ENCODE measurements at places on chromosomes 1 and 21.

DNA sequence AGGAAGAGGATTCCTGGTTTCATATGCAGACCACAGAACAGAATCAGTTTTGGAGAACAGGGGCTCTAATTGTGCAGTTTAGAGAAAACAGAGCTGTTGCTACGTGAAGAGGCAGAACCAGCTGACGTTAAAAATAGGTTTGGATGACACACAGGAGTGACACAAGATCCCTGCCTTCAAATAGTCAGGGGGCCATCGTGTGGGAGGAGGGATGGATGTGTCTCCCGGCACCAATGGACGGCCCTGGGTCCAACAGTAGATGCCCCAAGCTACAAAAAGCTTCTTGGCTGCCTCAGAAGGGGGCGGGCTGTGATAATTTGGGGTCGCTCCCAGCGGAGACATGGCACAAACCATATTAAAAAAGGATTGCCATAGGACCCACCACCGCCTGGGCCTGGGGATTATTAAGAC is 87.8 kb downstream of the MRPL37 start:
- DNase-seq = no peak

DNA sequence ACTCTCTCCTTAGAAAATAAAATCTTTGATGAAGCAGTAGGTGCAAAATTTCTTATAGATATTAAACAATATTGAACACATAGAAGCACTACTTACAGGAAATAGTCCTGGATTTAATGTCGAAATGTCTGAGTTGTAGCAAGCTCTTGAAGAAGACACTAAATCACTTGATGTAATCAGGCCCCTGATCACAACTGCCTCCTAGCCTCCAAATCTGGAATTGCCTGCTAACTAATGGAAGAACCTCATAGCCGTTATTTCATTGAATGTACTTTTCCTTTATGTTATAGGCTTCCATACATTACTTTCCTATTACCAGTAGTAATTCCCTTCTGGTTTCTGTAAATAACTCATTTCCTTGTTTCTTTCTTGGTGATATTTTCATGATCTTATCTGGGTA is 675.7 kb upstream of the CHRM3 start:
- no peak for DNase-seq

- DNase-seq = no peak
Measured at GRCh38 chr1:152699746-152700145, 1.6 kb downstream of the LCE2A start.

DNA sequence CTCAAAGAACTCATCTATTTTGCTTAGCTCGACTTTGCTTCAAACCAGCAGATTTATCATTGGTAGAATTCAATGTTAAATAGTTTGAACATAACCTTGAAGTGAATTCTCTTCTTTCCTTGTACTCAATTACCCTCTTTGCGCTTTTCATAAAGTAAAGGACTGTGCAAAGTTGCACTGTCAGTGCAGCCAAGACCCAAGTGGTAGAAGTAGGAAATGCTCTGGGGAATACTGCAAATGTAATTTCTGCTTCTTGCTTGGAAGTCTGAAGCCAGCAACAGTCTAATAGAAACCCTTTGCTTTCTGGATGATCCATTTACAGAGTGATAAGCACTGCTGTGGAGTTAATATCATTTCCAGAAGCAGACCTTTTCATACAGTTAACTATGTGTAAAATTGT is 936.7 kb upstream of the TMPRSS15 start:
- DNase-seq = no peak

GRCh38 chr1:115982400-115982799 is 6.1 kb downstream of the SLC22A15 start:
- no peak for DNase-seq

DNA sequence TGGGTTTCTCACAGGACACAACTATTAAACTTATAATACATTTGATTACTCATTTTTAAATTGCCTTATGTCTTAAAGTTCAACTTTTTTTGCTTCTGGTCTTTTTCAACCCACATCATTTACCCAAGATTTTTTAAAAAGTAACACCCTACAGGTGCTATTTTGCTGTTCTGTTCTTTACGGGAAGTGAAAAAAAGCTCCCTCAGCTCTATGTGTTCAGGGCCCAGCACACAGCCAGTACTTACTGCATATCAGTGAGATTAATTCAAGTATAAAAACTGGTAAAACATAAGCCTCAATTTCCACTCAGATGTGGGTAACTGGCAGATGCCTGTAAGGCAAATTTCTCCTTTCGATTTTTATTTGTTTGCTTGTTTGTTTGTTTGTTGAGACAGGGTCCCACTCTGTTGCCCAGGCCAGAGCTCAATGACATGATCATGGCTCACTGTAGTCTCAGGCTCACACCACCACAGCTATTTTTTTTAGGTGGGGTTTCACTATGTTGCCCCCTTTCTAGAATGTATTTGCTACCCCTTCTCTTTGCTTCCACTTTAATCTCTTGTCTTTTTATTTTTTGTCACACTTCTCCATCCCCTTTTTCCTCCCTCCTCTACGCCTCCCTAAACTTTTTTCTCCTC is 20.3 kb downstream of the RNASEL start:
- DNase-seq = no peak

- no peak for DNase-seq
Measured at GRCh38 chr1:1358433-1359271, at the start of gene MXRA8. Gene MXRA8, minus strand, starts transcription at chr1:1358555. Its CDS starts 51 bp downstream, at chr1:1358504.

GRCh38 chr1:109925159-109925990 is 14.7 kb downstream of the CSF1 start:
- no peak for DNase-seq

DNA sequence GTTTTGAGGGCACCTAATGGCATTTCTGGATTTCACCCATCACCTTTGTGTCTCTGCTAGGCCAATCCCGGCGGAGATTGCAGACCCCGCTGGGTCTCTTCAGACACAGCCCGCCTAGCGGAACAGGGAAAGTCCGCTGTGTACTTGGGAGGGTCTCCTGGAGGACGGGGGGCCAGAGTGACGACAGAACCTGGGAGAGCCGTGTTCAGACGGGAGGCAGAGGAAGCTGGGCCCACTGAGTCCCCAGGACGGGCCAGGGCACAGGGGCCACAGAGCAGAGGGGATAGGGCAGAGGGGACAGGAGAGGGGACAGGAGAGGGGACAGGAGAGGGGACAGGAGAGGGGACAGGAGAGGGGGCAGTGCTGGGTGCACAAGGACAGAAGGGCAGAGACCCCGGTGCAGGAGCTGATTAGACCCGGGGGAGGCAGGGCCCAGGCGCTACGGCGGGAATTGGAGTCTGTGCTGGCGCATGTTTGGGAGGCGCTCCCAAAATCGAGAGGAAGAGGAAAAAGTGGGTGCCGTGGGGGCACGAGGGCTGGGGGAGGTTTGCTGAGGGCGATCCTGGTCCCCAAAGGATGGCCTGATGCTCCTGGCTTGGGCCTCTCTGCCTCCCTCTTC is 12.7 kb downstream of the TRPM2 start:
- DNase-seq = no peak

DNA sequence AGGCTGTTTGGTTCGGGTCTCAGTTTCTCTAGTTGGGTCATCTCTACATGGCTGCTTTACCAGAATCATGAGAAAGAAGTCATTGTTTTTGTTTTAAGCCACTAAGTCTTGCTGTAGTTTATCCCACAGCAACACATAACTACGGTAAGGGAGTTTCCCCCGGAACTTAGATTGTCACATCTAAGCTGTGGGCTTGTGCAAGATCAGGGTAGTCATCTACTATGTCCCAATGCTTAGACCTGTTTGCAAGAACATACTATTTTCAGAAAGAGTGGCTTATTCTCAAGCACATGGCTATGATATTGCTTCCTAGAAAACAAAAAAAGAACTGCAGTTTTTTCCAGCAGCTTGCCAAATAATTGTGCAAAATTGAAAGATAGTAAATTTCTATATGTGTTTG is 18.0 kb upstream of the OLIG2 start:
- DNase-seq = no peak

DNA sequence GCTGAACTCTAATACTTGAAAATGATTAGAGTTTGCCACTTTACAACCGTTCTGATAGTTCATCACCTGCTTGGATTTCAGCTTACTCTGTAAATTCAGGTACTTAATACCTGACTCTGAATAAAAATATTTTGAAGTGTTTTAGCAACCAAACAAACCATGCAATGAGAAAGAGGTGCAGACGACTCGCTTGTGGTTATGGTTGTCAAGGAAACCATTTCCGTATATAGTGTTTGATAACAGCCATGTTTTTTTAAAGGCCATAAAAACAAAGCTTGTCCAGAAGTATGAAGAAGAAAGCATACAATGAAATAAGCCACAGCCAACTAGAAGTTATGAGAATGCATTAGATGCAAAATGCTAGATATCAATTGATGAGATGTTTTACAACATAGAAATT is 167.2 kb upstream of the HMCN1 start:
- no peak for DNase-seq

DNA sequence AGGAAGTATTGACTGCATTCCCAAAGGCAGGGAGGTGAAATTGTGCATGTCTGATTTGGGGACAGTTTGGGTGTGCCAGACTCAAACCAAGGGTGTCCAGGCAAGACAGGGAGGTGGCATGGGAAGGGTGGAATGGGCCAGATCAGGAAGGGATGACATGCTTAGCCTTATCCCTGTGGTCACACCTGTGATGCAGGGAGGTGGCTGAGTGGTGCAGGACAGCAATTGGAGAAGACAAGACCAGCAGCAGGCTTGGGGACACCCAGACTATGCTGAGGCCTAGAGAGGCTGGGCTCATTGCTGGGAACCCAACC is 4.0 kb downstream of the FOXO6 start:
- no peak for DNase-seq

DNA sequence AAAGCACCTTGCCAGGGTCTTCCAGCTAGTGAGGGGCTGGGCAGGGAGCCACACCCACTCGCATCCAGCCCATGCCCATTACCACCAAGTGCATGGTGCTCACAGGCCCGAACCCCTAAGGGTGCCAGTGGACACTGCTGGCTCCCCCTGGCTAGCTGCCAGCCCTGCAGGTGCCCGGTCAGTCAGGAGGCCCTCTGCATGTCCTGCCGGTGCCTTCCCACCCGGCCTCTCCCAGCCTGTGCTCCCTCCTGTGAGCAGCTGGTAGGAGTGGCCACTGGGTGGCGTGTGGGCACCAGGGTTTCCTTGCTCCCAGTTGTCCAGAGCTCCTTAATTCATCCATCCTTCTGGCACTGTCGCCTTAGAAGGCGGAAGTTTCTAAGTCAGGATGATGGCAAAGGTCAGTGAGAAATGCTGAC is 33.4 kb downstream of the QSOX1 start:
- DNase-seq = no peak

DNA sequence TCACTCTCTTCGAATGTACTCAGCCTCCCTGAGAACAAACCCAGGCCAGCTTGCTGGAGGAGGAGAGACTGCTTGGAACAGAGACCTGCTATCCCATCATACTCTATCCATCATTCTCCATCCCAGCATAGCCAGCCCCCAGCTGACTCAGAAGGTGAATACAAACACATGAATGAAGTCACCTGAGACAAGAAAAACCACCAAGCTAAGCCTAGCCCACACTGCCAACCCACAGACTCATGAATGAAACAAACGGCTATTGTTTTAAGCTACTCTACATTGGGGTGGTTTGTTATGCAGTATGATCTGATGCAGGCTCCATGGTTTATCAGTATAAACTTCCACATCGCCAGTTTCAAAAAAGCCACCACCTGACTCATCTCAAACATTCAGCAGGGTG is 395.6 kb downstream of the SETD4 start:
- DNase-seq = no peak

GRCh38 chr1:41529621-41530395 is 45.3 kb upstream of the EDN2 start:
- no peak for DNase-seq

GRCh38 chr1:91404151-91405012 is at the start of gene HFM1:
Gene HFM1, minus strand, starts transcription at chr1:91404837. Its CDS starts 3,755 bp downstream, at chr1:91401082.
- DNase-seq = peak; percentile 16

Data from activated CD4-positive, alpha-beta T cell treated with anti-CD3 and anti-CD28 coated beads for 1 hour (primary cell).